Neural progenitor cell (in vitro differentiated cells): ENCODE measurements at places on chromosomes 3 and 15. TPM values are rescaled to one million over a fixed set of nuclear protein-coding genes. Genes with fewer than 3 reads are reported as not detected.

- no peak for DNase-seq
These were observed 188.3 kb upstream of the THBS1 start for GRCh38 chr15:39392469-39393047.

- DNase-seq = peak; percentile 61
These were observed 462.2 kb downstream of the NSUN3 start for GRCh38 chr3:94525043-94525442.

GRCh38 chr3:151660885-151661284 is 72.8 kb upstream of the AADACL2 start:
- no peak for DNase-seq

DNA sequence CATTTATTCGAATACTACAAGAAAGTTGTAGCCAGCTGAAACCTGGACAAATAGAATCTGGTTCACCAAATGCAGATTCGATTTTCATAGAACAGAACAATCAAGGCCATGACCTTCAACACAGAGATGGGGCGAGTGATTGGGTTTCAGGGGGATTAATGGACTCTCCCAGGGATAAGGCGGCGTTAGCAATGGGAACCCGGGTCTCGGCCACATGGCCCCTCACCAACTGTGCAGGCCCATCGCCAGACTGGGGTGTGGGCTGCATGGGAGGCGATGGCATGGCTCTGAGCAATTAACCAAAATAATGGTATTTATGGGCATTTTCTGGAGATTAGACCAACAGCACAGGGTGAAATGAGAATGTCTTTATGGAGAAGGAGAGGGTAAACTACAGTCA is 34.2 kb downstream of the VGLL4 start:
- no peak for DNase-seq

GRCh38 chr3:180058238-180058637 is 21.5 kb upstream of the PEX5L start:
- DNase-seq = no peak

- DNase-seq = no peak
These were observed 220.9 kb upstream of the NANOGP8 start for GRCh38 chr15:35305946-35306345.

- no peak for DNase-seq
These were observed 1000.4 kb downstream of the FHIT start for GRCh38 chr3:60250810-60251209.

DNA sequence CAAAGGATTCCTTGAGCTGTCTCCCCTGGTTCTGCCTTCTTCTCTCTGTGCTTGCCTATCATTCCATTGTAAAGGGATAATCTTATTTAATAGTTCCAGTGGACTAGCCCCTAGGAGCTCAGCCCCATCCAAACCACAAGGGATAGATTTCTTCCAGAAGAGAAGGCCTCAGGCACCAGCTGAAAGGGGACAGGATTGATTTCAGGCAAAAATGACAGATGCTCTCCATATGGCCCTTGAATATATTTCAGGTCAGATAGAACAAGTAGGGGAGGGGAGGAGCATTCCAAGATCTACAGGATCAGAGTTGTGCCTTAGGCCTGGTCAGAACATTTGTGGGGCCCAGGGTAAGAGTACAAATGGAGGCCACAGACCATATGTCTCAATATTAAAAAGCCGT is 85.3 kb downstream of the RPLP1 start:
- no peak for DNase-seq

- DNase-seq = no peak
These were observed 300.4 kb upstream of the ADAMTS9 start for GRCh38 chr3:64988188-64988587.

OR5K2 gene
- total RNA-seq = not detected in 2 replicates

TRIM71 gene
- total RNA-seq = 106 and 107 TPM in 2 replicates

GHSR gene
- total RNA-seq = not detected in 2 replicates

BHLHE40 gene
- 0.34 and 0.50 TPM in 2 replicates for total RNA-seq

LXN gene
- total RNA-seq = 20.7 and 25.9 TPM in 2 replicates

PPARG gene
- total RNA-seq = 0.50 TPM in 1 of 2 replicates, not detected in the other
